Hypothalamus (tissue), 51 donors: ENCODE measurements at places on chromosomes 4 and X.

- DNase-seq = peak; percentile 72
These were observed 69.8 kb downstream of the RPS3A start for GRCh38 chr4:151169223-151169622.

- no peak for DNase-seq
These were observed 29.0 kb downstream of the DDX60L start for GRCh38 chr4:168451331-168451730.

GRCh38 chr4:47662975-47663374, 174.9 kb downstream of the CORIN start:
- no peak for DNase-seq

DNA sequence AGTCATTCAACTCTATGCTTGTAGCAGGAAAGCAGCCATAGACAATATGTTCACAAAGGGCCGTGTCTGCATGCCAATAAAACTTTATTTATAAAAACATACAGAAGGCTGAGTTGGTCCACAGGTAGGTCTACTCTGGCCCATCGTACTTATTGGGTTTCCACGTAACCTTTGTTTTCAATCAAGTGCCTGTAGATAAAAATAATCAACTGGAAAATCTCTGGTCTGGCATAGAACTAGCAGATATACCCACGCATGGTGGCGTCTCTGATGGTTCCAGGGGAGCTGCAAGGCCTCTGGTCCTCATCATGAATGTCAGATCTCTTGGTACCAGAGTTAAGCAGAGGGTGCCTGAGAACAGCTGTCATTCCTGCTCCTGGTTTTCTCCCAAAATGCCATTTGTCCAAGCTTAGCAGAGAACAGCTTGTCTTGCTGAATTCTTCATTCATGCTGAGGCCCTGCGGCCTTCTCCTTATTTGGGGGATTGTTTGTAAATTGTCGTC, 31.4 kb upstream of the JAKMIP1 start:
- no peak for DNase-seq

DNA sequence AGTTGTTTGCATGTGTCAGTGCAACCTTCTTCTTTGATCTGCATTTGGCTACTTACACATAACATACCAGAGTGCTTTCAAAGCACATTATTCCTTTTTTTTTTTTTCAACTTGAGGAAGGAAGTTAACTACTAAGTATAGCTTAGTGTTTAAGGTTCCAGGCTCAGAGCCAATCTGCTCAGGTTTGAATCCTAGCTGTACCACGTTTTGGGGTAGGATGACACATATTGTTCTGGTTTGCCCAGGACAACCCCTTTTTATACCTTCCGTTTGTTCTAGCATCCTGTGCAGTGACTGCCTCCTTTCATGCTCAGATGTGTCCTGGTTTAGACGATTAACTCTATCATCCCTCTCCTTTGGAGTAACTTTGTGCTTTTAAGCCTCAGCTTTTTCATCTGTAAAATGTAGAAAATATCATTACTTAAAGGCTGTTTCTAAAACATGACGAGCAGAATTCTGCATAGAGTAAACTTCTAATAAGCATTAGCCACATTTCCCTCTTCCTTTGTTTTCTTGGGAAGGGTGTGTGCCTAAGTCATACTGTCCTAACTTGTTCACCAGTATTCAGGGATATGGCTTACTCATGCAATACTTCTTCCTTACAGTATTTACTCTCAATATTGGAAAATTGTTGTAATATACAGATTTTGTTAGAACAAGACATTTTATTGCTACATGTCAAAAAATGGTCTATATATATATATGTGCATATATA, 281.3 kb downstream of the C4orf33 start:
- no peak for DNase-seq

DNA sequence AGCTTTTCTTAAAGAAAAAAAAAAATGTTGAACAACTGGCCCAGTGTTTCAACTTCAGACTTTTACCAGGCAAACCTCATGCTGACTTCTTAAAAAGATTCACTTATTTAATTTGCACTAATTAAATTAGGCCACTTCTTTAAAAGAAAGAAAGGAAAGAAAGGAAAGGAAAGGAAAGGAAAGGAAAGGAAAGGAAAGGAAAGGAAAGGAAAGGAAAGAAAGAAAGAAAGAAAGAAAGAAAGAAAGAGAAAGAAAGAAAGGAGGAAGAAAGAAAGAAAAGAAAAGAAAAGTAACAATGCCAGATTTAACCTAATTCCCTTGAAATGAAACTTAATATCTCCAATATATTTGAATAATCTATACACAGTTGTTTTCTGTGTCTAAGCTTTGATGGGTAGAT, 71.4 kb upstream of the PRPS2 start:
- DNase-seq = no peak

- no peak for DNase-seq
These were observed 91.6 kb downstream of the MAGEB17 start for GRCh38 chrX:16258882-16259281.

- no peak for DNase-seq
These were observed 146.2 kb downstream of the SPOCK3 start for GRCh38 chr4:167088115-167088514.

DNA sequence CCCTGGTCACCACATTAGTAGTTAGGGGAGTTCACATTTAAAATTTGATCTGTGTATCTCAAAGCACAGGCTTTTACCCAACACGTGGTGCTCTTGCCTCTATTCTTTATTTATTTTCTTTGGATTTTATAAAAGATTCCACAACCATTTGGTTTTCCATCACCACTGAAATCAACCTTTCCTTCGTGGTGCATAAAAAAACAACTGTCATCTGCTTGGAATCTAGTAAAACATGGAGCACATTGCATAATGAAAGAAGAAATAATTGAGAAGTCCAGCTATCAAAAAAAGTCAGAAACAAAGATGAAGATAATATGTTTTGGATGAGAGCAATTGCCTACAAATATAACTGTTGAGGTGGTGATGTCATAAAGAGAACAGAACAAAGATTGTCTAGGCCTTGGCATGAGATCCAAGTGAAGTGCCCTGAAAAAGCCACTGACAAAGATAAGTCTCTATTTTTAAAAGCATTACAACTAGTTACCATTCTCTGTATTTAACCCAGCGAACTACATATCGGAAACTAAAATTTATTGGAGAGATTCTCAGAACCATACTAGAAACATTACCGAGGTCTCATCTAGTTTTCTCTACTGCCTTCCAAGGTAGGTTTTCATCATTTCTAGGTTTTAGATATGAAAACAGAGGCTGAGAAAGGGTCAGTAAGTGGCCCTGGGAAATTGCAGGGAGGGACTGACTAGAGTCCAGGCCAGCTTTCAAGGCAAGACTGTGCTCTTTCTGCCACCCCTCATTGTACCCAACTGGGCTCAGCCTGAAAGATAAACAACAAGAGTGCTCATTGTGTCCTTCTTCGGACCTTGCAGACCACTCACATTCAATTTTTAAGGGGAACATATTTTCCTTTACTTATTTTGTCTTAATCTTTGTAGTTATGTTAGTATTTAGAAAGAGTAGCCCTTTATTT, 127.3 kb downstream of the MAD2L1 start:
- DNase-seq = no peak

DNA sequence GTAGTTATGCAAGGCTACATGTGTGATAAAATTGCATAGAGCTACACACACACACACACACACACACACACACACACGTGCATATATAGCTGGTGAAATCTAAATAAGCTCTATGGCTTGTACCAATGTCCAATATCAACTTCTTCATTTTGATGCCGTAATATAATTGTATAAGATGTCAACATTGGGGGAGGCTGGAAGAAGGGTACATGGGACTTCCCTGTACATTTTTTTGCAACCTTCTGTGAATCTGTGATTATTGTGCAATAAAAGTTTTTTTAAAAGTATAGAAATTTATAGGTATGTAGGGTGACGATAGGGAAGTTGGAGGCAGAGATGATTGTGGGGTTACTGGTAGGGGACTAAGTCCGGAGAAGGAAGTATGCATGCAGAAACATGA, 105.5 kb downstream of the HDAC8 start:
- DNase-seq = no peak

DNA sequence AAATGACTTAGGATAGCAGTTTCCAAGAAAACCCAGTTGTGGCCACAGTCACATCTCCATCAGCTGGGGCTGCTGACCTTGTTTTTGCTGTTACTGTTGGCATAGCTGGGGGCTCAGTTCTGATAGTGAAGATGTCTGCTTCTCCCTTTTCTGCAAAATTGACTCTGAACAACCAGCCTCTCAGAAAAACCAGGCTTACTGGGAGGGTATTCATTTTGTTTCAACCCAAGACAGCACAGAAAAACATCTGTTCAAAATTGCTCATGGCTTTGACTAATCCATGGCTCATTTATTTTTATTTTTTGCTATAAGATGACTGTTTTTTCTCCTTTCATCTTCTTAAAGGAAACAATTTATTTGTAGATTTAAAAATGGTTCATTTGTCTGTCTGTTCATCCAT, 53.1 kb downstream of the RASL11B start:
- DNase-seq = no peak

DNA sequence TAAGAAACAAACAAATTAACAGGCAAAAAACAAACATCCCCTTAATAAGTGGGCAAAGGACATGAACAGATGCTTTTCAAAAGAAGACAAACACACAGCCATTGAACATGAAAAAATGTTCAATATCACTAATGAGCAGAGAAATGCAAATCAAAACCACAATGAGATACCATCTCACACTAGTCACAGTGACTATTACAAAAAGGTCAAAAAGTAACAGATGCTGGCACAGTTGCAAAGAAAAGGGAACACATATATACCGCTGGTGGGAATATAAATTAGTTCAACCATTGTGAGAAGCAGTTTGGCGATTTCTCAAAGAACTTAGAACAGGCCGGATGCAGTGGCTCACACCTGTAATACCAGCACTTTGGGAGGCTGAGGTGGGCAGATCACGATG, 146.1 kb upstream of the NEIL3 start:
- DNase-seq = no peak

DNA sequence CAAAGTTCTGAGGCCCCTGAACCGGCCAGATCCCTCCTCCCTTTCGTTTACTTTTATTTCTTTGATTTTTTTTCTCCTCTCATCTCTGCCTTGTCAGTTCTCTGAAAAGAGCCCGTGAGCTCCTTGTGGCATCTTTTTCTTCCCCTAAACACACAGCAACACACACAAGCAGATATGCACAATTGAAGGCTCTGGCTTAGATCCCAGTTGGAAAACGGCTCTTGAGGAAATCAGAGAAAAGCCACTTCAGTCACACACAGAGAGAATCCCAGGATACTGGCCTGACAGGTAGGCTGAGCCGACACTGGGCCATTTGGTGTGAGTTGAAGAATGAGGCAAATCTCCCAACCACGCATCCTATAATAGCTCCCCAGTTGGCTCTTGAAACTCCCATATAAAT, 12.9 kb downstream of the DIPK2B start:
- DNase-seq = no peak

GRCh38 chr4:169263791-169264392, 6.9 kb downstream of the SH3RF1 start:
- no peak for DNase-seq

DNA sequence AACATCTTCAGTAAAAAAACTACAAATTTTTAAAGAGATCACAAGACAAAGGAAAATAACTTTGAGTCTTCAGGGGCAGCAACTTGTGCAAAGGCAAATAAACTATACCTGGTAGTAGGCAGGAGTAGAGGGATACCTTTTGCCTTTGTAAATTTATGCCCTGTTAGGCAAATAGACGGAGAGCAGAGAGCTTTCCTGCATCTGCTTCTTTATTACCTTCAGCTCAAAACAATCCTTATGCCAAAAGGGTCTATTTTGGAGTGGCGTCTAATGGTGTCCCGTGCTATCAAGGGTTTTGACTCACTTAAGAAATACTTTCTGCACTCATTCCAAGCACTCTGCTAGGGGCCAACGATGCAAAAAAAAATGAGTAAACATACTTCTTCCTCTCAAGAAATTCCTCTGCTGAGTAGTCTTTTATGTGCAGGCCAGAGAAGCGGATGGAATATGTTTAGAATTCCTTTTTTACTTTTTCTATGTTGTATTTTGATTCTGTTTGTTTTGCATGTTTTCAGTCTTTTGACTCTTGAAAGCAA, 131.9 kb downstream of the ANXA5 start:
- DNase-seq = no peak

GRCh38 chrX:12021698-12022097, 116.6 kb upstream of the FRMPD4 start:
- DNase-seq = no peak

- no peak for DNase-seq
These were observed 42.9 kb downstream of the EVC start for GRCh38 chr4:5753766-5754528.

DNA sequence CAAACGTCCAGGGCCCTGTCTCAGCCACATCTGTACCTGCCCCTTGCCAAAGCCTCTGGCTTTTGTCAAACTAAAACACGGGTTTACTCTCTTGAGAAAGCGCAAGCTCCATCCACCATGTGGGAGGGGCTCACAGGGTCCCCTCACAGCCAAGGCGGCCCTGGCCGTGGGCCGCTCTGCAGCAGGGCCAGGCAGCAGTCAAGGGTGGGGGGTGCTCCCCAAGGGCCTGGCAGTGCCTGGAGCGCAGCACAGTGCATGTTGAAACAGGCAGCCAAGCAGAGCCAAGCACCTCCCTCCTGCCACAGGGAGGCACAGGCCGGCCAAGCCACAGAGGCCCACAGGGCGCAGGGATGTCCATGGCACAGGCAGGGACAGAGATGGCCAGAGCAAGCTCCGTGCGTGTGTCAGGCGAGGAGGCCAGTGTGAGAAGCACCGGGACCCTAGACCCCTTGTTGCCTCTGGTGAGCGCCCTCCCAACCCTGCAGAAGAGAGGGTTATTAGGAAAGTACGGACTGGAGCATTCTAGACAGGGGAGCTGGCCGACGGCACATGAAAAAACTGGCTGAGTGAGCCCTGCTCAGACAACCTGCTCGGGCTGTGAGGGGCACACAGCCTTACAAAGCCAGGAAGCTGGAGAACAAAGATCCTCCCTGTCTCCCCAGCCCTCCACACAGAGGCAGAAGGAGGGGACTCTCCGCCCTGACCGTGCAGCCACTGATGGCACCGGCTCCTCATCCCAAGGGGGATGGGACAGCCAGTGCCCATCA, 39.0 kb downstream of the FAM53A start:
- peak; percentile 13 for DNase-seq

- no peak for DNase-seq
These were observed 2.7 kb downstream of the SHROOM2 start for GRCh38 chrX:9788911-9789310.

GRCh38 chr4:184318852-184319251, 101.2 kb upstream of the ENPP6 start:
- DNase-seq = no peak

- DNase-seq = no peak
These were observed 841 bp downstream of the ACOT9 start for GRCh38 chrX:23742174-23742696.

DNA sequence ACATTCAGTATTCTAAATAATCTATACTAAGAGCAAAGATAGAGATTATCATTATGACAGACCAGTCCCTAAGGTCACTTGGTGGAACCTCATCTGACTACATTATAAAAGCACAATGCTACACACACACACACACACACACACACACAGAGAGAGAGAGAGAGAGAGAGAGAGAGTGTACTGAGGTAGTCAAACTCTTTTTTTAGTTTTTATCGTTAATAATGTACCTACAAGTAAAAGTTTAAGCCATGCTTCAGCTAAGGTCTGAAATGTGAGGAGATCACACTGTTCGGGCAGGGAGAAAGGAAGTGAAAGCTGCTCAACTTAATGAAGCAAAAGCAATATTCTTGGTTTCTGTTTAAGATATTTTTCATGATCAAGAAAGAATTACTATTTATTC, 75.8 kb upstream of the CCDC160 start:
- no peak for DNase-seq

GRCh38 chr4:33386764-33387163, 2666.6 kb downstream of the PCDH7 start:
- no peak for DNase-seq

- no peak for DNase-seq
These were observed 50.4 kb upstream of the PAGE5 start for GRCh38 chrX:55169782-55170181.
